CD4-positive, CD25-positive, alpha-beta regulatory T cell (primary cell): ENCODE measurements at places on chromosomes 11 and 22. TPM values are rescaled to one million over a fixed set of nuclear protein-coding genes. Genes with fewer than 3 reads are reported as not detected.
A peak's percentile ranks its signal among the peaks of the same experiment; 100 is the strongest.

ISX gene
- not detected for total RNA-seq

SLC7A4 gene
- total RNA-seq = not detected

EXT2 gene
- 25.6 TPM for total RNA-seq

PNPLA5 gene
- total RNA-seq = not detected

ZC3H12C gene
- total RNA-seq = 3.0 TPM

GRCh38 chr22:49353235-49353634 is 474.4 kb downstream of the BRD1 start:
- DNase-seq = no peak

DNA sequence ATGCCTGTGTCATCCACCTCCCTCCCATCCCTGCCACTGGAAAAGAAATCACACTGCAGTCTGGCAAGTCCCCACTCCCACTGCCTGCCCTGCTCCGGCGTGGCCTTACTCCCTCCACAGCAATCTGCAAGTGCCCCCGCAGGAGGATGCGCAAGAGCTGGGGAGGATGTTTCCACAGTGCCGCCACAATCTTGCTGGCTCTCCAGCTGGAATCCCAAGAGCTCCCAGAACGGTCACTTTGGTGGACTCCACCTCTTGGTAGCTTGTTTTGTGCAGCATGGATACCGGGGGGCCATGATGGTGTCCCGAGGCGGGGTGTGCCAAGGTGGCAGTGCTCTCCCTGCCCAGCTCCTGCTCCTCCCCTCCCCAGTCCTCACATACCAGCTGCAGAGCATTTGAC is 76.3 kb downstream of the MICAL3 start:
- DNase-seq = no peak

DNA sequence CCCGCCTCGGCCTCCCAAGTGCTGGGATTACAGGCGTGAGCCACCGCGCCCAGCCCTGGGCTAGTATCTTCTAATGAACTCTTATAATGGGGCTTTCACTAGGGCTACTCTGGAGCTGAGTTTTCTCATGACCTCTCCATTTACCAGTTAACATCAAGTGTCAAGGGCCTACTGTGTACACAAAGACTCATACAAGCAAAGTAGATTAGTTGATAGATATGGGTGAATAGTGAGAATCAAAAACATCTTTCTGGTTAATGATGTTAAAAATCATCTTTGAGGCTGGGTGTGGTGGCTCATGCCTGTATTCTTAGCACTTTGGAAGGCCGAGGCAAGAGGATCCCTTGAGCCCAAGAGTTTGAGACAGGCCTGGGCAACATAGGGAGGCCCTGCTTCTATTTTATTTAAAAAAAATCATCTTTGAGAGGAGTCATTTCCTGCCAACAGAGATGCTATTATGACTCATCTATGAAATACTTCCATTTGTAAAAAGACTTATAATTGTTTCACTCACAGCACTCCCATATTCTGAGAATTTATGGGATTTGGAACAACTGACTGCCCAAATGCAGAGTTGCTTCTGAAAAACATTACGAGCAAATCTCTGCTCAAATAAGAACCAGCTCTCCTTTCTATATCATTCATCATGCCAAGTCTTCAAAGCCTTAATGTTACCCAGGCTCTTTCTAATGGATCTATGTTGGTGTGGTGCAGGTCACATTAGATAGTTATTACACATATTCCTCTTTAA is 57.0 kb downstream of the GDPD4 start:
- DNase-seq = no peak

GRCh38 chr11:113082341-113082955 is 121.2 kb downstream of the NCAM1 start:
- DNase-seq = no peak

DNA sequence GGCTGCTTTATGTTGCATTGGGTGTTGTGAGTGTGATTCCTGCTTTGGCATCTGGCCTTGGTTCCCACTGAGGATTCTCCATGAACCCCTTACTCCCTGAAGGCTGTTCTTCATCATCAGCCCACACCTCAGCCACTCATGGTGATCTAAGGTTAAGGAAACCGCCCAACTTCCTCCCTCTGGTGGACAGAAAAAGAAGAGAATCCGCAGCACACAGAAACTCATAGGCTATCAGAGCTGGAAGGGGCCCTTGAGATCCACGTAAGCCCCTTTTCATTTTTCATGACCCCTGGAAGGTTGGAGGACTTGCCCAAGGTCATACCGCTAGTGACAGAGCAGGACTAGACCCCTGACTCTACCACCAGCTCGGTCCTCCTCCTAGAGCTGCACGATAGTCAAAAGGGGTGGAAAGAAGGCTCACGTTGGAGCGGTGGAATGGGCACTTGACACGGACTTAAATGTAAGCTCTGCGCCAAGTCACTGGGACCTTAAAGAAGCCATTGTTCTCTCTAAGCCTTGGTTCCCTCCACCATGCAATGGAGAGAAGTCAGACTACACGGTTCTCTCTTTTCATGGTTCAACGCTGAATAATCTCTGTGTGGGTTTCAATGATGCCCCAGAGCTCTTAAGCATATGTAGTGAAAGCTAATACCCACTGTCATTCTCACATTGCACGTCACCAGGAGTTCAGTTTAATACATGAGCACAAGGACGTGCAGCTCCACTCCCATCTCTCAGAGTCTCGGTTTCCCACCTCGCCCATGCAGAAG is 83.6 kb upstream of the CRTAM start:
- peak; percentile 73 for DNase-seq

GRCh38 chr11:33718440-33718839 is 17.8 kb downstream of the CD59 start:
- DNase-seq = no peak

DNA sequence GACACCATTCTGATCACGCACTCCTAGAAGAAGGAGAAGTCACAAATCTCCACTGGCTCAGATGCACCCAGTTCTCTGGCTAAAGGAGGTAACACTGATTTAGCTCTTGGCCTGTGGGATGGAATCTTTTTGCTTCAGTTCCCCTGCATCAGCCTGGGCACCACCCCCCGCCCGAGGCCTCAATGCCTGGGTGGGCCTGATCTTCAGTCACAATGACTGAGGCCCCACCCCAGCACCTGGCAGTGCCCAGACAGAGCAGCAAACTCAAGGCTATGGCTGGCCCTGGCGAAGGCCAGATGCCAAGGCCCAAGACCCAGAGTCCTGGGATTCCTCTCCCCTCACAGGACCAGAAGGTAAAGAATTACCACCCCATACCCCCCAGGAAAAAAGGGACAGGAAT is 5.0 kb downstream of the CYB561A3 start:
- DNase-seq = no peak

DNA sequence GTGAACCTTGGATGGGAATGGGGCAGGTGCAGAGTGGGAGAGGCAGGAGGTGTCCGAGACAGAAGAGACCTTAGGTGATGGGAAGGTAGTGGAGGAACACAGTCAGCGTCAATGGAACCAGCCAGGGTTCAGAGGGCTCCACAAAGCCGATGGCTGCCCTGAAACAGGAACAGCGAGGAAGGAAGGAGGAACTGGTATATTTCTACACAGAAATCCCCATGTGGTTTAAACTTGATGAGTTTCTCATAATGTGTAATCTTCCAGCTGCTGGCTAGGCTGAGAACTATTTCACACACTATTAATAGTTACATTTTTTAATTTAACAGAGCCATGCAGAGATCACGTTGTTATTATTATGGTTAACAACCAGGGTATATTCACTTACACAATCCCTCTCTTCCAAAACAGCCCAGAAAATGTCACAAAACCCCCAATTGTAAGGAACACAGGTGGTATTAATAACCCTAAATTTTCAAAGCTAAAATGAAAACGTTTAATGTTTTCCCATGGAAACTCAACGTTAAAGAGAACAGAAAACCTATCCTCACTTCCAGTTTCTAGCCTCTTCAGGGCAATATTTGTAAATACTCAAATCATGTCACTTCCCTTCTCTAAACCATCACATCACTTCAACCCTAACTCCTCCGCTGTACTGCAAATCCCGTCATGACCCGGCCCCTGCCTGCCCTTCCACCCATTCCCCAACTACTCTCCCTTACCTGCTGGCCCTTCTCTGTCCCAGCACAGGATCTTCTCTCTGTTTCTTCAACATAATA is 74.5 kb upstream of the ARFGAP3 start:
- DNase-seq = no peak

GRCh38 chr11:125588505-125588904 is 4.1 kb upstream of the STT3A start:
- no peak for DNase-seq

- DNase-seq = no peak
These were observed 233.4 kb upstream of the DDI1 start for GRCh38 chr11:103803062-103803461.
